Vein endothelial cell (primary cell): ENCODE measurements at places on chromosomes 16 and 17. TPM values are rescaled to one million over a fixed set of nuclear protein-coding genes. Genes with fewer than 3 reads are reported as not detected.

MEIOC gene
- total RNA-seq = 0.10 TPM in 1 of 2 replicates, not detected in the other

ZNF771 gene
- 9.3 and 14.7 TPM in 2 replicates for total RNA-seq

FOXN1 gene
- total RNA-seq = not detected in 2 replicates

RNF157 gene
- 0.29 and 0.65 TPM in 2 replicates for total RNA-seq

ZNF267 gene
- total RNA-seq = 26.1 and 40.7 TPM in 2 replicates

ATP2A1 gene
- total RNA-seq = 0.19 and 1.6 TPM in 2 replicates

PGS1 gene
- total RNA-seq = 42.5 and 54.8 TPM in 2 replicates

PPP1R27 gene
- not detected in 2 replicates for total RNA-seq

FGF11 gene
- 0.38 and 0.65 TPM in 2 replicates for total RNA-seq

RNF222 gene
- total RNA-seq = not detected in 2 replicates

SLC2A4 gene
- 0.10 and 0.33 TPM in 2 replicates for total RNA-seq

MYH2 gene
- total RNA-seq = not detected in 2 replicates

MYCBPAP gene
- 0.29 TPM in 1 of 2 replicates, not detected in the other for total RNA-seq

FOXC2 gene
- total RNA-seq = 3.1 and 5.9 TPM in 2 replicates

KIAA0753 gene
- 18.0 and 18.6 TPM in 2 replicates for total RNA-seq

PKMYT1 gene
- total RNA-seq = 9.6 and 11.4 TPM in 2 replicates

RAB37 gene
- 0.33 and 0.67 TPM in 2 replicates for total RNA-seq

TPSB2 gene
- total RNA-seq = not detected in 2 replicates

AOC2 gene
- 0.65 and 1.9 TPM in 2 replicates for total RNA-seq

CD300E gene
- not detected in 2 replicates for total RNA-seq

ZNF205 gene
- total RNA-seq = 21.4 and 35.3 TPM in 2 replicates

GPRC5C gene
- 0.33 and 0.67 TPM in 2 replicates for total RNA-seq

MRPS7 gene
- total RNA-seq = 75.5 and 79.7 TPM in 2 replicates

HBQ1 gene
- total RNA-seq = 1.1 and 1.3 TPM in 2 replicates

TCAP gene
- total RNA-seq = 0.65 and 0.67 TPM in 2 replicates

ENGASE gene
- total RNA-seq = 12.4 and 15.7 TPM in 2 replicates

NOD2 gene
- total RNA-seq = under 0.01 TPM in 1 of 2 replicates, not detected in the other
